ENCODE measurements at places on chromosomes 6 and 20. TPM values are rescaled to one million over a fixed set of nuclear protein-coding genes. Genes with fewer than 3 reads are reported as not detected.

Gene SPEF1
- 3.8 TPM for polyA plus RNA-seq

Gene TMC2
- polyA plus RNA-seq = not detected

Gene MATN4
- polyA plus RNA-seq = 0.19 TPM

Gene CGA
- 2.8 TPM for polyA plus RNA-seq

Gene BPIFA1
- polyA plus RNA-seq = not detected

Gene SLC22A3
- polyA plus RNA-seq = 7.4 TPM

Gene ZNF292
- 3.4 TPM for polyA plus RNA-seq

Gene CALHM4
- 0.60 TPM for polyA plus RNA-seq

Gene RBPJL
- not detected for polyA plus RNA-seq

Gene MGME1
- polyA plus RNA-seq = 16.7 TPM

Gene PIM1
- polyA plus RNA-seq = 19.1 TPM

Gene LINC00237
- polyA plus RNA-seq = not detected

Gene CCM2L
- polyA plus RNA-seq = 9.9 TPM

Gene ZBTB24
- 3.1 TPM for polyA plus RNA-seq

Gene DTD1
- polyA plus RNA-seq = 47.4 TPM

Gene MTFR2
- 0.65 TPM for polyA plus RNA-seq

Gene SNAP91
- polyA plus RNA-seq = not detected

GRCh38 chr6:150129616-150130505, 13.0 kb upstream of the PPP1R14C start:
- DNase-seq = no peak

GRCh38 chr6:166830891-166831363, 125.4 kb downstream of the RNASET2 start:
- DNase-seq = no peak

- DNase-seq = no peak
These were observed 94.8 kb upstream of the NHSL1 start for GRCh38 chr6:138593909-138594757.

- DNase-seq = no peak
These were observed 89.1 kb downstream of the AFG1L start for GRCh38 chr6:108383981-108384380.

GRCh38 chr20:38706509-38706908, 17.8 kb upstream of the SLC32A1 start:
- DNase-seq = peak; percentile 93

GRCh38 chr20:50129662-50130355, 16.9 kb upstream of the UBE2V1 start:
- no peak for DNase-seq

DNA sequence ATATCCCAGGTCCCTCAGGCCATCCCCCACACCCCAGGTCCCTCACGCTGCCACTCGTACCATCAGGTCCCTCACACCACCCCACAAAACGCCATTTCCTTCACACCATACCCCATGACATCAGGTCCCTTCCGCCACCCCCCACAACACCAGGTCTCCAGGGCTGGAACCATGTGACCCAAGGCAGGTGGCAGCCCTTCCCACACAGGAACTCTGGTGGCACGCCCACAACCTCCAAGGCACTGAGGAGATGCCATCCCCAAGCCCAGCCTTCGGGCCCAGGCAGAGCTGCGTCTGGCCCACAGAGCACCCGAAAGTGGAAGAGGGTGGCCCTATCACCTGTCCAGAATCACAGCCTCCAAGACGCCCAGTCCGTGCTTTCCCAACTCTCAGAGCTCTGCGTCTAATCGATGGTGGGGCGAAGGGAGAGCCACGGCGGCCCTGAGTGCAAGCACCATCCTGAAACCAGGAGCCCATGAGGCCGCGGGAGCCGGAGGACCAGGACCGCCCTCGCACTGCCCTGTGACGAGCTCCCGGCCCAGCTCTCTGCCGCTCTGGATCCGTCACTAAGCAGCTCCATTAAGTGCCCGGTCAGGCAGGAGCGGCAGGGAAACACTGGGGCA, 12.7 kb downstream of the TAF4 start:
- DNase-seq = no peak

- DNase-seq = no peak
These were observed 1.1 kb downstream of the GTSF1L start for GRCh38 chr20:43725666-43726065.

DNA sequence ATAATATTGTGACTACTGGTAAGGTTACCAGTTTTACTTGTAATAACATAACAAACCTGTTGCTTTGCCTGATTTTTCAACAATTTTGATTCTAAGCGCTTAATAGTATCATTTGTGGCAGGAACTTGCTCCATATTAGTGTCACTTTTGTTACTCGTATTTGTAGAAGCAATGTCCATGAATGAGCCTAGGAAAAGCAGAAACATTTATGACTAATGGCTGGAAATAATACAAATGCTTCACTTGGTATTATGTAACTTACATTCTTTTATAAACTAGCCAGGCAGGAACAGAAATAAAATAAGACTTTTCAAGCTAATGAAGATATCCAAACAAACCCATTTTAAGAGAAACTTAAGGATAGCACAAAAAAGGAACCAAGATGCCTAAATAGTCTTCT, 38.9 kb downstream of the MAP3K7 start:
- no peak for DNase-seq

- DNase-seq = no peak
These were observed 57.6 kb upstream of the IPCEF1 start for GRCh38 chr6:154414021-154414813.

- DNase-seq = no peak
These were observed 6.4 kb downstream of the KIAA0408 start for GRCh38 chr6:127452803-127453202.

DNA sequence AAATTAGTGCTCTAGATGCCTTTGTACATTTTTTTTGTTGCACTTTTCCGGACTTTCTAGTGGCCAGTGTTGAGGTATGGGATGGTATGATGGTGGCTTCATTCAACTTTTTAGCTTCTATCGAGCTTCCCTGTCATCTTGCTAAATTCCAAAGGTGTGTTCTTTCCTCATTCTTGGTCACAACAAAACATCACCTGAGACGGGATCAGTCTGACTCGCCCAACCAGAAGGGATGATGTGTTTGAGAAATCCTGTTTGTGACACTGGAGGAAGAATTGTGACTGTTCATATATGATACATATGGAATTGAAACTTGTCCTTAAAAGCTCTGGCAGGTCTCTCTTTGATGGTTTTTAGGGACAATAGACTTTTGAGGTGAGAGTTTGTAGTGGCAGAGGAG, 33.8 kb downstream of the KCNS1 start:
- DNase-seq = no peak

DNA sequence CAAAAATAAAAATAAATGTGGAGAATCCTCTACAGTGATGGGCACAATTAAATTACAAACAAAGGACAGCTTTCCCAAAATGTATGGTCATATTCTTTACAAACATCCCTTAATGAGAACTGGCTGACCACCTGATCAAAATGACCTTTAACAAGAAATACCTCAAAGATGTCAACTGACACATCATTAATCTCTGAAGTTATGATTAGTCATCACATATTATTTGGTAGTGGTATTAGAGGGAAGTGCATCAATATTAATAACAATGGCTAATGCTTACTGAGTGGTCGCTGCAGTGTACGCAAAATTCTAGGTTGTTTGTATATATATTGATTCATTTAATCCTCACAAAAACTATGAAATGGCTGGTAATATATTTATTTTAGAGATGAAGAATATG, 340.6 kb downstream of the GJA1 start:
- DNase-seq = no peak

DNA sequence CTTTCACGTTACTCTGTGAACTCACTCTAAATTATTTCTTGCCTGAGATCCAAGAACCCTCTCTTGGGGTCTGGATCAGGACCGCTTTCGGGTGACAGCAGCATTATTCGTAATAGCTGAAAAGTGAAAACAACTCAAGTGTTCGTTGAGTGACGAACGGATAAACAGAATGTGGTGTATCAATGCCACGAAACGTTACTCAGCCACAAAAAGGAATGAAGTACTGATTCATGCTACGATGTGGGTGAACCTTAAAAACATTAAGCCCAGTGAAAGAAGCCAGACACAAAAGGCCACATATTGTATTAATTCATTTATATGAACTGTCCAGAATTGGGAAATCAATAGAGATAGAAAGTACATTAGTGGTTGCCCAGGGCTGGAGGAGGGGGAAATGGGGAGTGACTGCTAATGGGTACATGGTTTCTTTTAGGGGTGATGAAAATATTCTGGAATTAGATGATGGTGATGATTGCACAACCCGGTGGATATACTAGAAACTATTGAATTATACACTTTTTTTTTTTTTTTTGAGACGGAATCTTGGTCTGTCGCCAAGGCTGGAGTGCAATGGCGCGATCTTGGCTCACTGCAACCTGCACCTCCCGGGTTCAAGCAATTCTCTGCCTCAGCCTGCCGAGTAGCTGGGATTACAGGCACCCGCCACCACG, 8.4 kb downstream of the PTGIS start:
- no peak for DNase-seq

GRCh38 chr6:42406306-42407280, 45.1 kb downstream of the TRERF1 start:
- no peak for DNase-seq

GRCh38 chr6:110044096-110044495, 66.0 kb downstream of the GPR6 start:
- DNase-seq = no peak

- peak; percentile 77 for DNase-seq
These were observed 36.3 kb upstream of the ZFAND3 start for GRCh38 chr6:37783025-37783855.

GRCh38 chr6:64230530-64230929, 594.9 kb downstream of the PHF3 start:
- no peak for DNase-seq
